ENCODE measurements at places on chromosomes 5 and 9. TPM values are rescaled to one million over a fixed set of nuclear protein-coding genes. Genes with fewer than 3 reads are reported as not detected.

DNA sequence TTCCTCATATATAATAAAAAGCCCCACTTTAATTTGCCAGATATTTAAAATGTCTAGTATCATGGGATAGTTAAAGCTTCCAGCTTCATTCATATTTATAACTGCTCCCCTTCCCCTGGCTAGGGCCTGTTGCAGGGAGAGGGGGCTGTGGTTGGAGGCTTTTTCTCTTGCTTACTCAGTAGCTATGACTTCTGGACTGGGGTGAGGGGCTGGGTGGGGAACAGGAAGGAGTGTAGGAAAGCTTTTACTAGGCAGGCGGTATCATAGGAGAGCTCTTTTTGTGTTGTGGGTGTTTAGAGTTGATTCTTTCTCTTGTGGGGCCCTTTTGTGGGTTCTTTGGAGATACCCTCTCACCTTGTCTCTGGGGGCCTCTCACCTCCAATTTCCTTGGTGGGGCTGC is 39.4 kb downstream of the PIP5K1B start:
- DNase-seq = no peak

DNA sequence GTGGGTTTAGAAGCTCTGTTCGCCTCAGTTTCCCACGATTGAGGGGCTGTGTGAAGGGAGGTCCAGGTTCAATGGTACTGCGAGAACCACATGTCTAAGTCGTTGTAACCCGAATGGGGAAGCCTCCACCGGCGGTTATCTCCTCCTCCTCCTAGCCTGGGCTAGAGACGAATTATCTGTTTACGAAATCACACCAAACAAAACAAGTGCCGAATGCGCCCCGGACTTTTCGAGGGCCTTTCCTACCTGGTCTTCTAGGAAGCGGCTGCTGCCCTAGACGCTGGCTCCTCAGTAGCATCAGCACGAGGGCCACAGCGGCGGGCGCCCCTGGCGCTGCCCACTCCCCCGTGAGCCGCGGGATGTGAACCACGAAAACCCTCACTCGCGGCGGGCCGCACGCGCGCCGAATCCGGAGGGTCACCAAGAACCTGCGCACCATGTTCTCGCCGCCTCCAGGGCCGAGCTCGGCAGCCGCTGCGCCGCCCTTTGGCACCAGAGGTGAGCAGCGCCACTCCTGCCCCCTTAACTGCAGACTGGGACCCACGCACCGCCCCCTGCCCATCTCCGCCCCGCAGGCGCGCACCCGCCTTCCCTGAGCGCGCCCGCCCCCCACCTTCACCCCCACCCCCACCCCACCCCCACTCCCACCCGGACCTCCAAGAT is at the start of gene CDKN2A:
CDKN2A (minus strand) TSS at position 500 of the 663 bp plus-strand sequence.
- DNase-seq = no peak

DNA sequence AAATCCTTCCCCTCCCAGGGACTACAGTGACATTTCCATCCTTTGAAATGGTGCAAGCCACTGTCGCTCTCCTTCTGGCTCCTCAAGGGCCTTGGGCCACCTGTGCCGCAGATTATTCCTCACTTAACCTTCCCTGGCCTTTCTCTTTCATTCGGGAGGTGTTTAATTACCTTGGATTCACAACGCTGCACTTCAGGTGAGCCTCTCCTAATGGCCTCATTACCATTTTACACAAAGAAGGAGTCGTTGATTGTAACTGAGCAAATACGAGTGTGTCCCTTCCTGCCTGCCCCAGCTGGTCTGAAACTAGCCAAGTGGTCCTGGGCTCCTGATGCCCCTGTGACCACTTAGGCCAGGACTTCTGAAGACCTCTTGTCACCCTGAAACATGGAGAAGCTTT is 205.0 kb downstream of the CRB2 start:
- DNase-seq = no peak

GRCh38 chr9:77099388-77099787 is 77.9 kb upstream of the VPS13A start:
- no peak for DNase-seq

DNA sequence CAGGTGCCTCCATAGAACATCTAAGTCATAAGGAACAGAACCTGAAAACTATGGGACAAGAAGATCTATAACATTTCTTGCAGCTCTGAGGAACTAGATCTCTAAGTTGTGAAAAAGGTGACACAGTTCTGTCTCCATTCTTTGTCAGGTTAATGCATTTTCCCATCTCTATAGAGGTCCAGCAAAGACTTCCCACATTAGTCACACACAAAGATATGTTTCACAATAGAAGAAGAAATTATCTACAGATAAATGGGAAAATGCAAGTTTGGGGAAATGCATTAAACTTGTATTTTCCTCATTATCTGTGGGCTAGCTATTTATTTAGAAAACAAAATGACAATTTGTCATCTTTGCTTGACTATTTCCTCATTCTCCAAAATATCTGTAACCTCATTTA is 458.6 kb upstream of the PAPPA start:
- no peak for DNase-seq

DNA sequence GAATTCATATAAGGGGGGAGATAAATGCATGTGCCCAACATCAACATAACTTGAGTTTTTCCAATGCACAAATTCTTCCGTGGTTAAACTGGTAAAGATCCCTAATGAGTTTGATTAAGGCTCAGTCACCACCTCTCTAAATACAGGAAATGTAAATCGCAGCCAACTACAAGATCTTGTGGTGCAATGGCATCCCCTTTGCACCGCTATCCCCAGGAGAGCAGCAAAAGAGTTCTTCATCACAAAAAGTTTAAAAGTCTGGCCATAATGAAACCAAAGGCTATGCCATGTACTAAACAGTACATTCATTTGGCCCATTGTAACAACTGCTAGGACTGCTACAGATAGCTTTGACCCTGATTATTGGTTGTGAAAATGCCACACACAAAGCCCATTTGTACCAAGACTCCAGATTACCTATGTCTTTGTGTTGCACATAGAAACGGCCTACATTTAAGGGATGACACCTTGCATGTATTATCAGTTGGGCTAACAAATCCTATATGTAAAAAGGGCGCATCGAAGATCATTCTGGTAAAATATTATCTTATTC is 44.5 kb downstream of the ZNF608 start:
- no peak for DNase-seq

SHOC1 gene
- 0.01 TPM for polyA plus RNA-seq

CNTNAP3B gene
- 6.8 TPM for polyA plus RNA-seq

ZNF454 gene
- 0.08 TPM for polyA plus RNA-seq

- no peak for DNase-seq
Observed at GRCh38 chr5:171494452-171495121, 75.1 kb downstream of the FGF18 start.

DNA sequence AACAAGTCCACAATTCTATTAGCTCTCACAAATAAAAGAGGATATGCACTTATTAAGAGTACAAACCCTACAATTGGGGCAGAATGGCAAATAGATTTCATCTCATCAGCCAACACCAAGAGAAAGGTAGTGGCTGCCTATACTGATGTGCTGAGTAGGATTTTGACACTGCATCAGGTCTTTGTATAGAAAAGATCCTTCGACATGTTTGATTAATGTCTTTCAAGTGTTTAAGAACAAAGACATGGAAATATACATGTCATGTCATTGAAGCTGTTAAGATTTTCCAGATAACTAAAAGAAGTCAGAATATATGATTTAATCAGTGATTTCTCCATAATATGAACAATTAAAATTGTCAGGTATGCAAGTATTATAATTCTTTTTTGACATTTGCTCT is 238.7 kb upstream of the GRAMD2B start:
- DNase-seq = no peak

CATSPER3 gene
- 0.10 TPM for polyA plus RNA-seq

- no peak for DNase-seq
Observed at GRCh38 chr9:20442461-20443319, 179.6 kb downstream of the MLLT3 start.

DNA sequence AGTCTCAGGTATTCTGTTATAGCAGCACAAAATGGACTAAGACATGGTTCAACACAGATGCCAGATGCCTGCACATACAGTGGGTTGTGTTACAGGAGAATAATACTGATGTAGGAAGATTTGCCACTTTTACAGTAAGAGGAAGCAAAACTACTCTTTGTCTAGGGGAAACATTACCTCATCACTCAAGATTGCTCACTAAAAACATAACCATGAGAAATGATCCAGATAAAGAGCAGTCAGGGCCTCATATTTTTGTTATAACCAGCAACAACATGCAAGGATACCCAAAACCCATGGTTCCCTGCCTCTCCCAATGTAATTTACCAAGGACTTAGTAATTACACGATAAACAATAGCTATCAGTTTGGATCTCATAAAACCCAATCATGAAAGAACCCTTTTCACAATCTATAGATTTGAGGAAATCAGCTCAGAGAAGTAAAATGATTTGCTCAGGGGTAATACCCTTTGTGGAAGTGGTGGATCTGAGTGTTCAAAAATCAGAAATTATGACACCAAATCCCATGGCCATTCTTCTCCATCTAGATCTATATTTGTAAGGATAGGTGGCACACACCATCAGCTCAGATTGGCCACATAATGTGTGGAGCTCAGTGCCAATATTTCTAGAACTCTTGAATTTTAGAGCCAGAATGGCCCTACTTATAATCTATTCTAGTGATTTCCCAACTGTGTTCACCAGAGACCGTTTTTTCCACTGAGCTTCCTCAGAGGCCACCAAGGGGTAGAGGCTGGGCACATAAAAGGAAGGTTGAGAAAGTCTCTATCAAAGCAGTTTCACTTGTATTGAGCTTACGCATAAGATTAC is 27.8 kb downstream of the DPYSL3 start:
- no peak for DNase-seq

CKMT2 gene
- not detected for polyA plus RNA-seq

DNA sequence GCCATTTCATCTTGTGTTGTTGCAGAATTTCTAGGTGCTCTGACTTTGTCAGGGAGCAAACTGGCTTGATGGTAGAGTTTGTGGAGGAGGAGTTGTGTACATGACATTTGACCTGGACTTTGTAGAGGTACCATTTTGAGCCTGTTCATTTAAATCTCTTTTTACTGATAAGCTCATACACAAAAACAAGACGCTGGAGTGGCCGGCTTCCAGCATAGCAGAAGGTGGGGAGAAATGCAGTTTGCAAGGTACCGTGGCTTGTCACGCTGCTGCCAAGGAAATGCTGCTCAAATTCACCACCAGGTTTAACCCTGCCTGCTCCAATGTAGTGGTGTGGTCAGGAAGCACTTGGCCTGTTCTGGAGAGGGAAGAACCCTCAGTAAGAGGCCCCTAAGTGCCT is 18.9 kb upstream of the IQGAP2 start:
- DNase-seq = no peak

GRCh38 chr5:32190095-32190494 is 16.0 kb upstream of the GOLPH3 start:
- no peak for DNase-seq

DNA sequence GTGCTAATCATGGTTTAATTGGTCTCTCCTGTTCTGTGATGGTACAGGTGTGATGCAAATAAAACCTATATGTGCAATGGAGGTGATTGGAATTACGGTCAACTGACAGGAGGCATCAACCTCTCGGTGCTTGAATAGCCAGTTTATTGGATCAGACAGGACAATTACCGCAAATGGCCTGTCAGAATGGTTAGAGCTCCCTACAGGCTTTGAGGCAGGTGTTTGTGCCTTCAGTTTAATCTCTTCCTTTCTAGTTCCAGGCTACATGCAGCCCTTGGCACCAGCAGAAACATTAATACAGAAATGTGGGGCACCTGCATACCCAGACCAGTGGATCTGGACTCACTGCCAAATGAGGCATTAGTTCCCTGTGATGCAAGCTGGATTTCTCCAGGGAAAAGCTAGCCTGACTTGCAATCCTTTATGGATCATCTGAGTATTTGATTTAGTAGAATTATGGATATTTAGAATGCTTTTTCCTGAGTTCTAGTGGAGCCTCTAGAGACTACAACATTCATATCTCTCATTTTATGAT is 128.6 kb downstream of the MAT2B start:
- no peak for DNase-seq

GRCh38 chr5:95873351-95873750 is 50.8 kb upstream of the GLRX start:
- DNase-seq = no peak

FAM153A gene
- polyA plus RNA-seq = 0.06 TPM

DNM1 gene
- 0.34 TPM for polyA plus RNA-seq

- no peak for DNase-seq
Observed at GRCh38 chr5:147340941-147341340, 106.1 kb downstream of the STK32A start.

GRCh38 chr5:7667216-7667767 is 183.6 kb downstream of the CFAP90 start:
- peak; percentile 79 for DNase-seq

C5orf52 gene
- not detected for polyA plus RNA-seq

CENPP gene
- polyA plus RNA-seq = 2.8 TPM

DNA sequence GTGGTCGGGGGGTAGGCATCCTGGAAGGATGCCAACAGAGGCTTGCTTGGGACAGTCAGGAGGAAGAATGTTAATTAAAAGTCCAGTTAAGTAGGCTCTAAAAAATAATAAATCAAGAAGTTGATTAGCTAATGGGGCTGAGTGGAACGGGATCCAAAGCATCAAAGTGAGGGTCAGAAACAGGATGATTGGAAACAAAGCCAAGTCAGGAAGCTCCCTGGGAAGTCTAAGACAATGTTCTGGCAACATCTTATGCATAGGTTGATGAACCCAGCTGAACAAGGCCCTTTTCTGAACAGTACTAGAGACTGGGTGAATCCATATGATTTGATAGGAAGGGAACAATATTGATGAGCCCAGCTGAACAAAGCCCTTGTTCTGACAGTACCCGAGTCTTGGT is 50.2 kb upstream of the STARD4 start:
- no peak for DNase-seq

C1QTNF2 gene
- polyA plus RNA-seq = 0.05 TPM

DNA sequence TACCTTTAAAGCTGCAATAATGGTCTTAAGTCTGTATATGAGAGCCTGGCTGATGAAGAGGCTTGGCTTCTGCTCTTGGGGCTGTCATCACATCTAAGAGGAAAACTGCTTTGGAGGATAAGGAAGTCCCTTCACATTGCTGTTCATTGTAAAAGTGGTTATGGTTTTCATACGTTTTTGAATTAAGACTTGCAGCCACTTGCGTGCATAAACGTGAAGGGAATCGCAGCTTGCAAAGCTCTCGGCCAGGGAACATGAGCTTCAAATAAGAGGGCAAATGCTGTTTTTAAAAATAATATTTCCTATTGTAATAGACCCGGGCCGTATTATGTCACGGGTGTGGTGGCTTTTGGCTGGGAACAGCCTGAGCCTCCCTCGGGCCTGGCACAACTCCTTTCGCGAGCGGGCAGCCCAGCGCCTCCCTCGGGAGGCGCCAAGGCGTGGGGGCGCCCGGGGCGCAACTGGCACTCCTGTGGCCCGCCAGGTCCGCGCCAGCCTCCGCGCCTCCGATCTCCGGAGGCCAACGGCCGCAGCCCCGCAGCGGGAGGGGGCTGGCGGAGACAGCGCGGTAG is 538 bp upstream of the ARHGEF28 start:
- no peak for DNase-seq

GRCh38 chr5:66666778-66667177 is 70.6 kb downstream of the MAST4 start:
- DNase-seq = no peak

DNA sequence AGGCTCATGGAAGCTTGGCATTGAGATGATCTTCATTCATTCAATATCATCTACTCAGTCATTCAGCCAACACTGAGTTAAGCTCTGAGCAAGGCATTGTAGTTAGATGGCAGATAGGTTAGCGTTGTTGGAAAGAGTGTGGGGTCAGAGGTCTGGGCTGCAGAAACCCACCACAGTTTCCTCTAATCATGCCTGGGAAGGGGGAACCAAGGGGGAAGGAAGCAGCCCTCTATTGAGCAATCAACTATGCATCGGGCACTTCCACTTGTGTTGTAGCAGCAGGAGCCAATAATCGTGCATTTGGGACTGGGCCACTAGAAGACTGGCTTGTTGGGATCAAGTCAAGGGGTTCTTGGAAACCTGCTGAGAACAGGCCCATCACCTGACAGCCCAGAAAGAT is 139.1 kb downstream of the PIP5K1B start:
- DNase-seq = no peak
